HCEC 1CT (cell line): ENCODE measurements at places on chromosomes 1 and 21.

GRCh38 chr1:161111527-161111926 lies 6.3 kb downstream of the PFDN2 start:
- no peak for DNase-seq

- no peak for DNase-seq
These were observed 2.3 kb downstream of the PDXK start for GRCh38 chr21:43721206-43721605.

DNA sequence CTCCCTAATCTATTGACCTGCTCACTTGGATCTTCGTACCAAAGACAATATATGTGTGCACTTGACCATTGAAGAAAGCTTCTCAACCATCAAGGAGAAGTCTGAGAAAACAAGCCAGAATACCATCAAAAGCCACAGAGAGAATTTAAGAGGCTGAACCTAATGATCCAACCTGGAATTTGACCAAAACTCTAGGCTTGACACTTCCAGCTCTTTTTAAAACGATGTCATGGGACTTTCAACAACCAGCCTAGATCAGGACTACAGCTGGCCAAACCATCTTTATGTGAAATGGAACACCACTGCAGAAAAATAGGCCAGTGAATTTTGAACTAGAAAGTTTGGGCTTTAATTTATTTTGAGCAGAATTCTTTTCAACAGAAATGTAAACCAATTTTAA lies 444.4 kb downstream of the LTN1 start:
- DNase-seq = no peak

- DNase-seq = peak; percentile 53
These were observed 21.5 kb upstream of the SMYD2 start for GRCh38 chr1:214259353-214259977.

GRCh38 chr1:98929437-98929836 lies 75.2 kb downstream of the PLPPR5 start:
- no peak for DNase-seq

- no peak for DNase-seq
These were observed 9.0 kb downstream of the GON4L start for GRCh38 chr1:155847823-155848529.

GRCh38 chr1:88984569-88984968 lies 7.9 kb downstream of the KYAT3 start:
- DNase-seq = no peak

- DNase-seq = no peak
These were observed 522.6 kb downstream of the PTPRU start for GRCh38 chr1:29758781-29759499.

DNA sequence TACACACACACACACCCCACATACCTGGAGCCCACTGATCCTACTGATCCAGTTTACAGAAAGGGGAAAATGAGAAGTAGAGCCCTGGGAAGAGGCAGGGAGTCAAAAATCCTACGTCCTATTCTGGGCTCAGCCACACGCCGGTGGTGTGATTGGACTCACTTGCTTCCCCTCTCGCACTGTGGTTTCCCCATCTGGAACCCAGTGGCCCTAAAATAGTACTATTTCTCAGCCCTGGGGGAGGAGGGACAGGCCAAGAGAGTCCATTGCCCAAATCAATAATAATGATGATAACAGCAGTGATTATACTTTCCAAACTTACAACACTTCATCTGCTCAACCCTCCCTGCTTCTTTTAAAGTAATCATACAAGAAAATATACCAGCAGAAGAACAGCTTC lies 2.9 kb upstream of the PIGR start:
- DNase-seq = no peak

DNA sequence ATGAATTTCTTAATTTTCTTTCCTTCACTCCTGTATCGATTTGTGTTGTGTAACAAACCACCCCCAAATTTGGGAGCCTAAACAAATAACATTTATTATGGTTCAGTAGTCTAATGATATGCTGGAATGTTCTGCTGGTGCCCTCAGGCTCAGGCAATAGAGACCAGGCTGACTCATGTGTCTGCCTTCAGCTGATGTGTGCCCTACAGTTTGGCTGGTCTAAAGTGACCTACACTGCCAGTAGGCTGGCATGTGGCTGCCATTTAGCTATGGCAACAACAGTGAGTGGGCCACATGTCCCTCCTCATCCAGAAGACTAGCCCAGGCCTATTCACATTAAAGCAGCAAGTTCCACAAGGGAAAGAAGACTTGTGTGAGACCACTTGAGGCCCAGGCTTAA lies 115.8 kb downstream of the PTPRC start:
- DNase-seq = no peak

DNA sequence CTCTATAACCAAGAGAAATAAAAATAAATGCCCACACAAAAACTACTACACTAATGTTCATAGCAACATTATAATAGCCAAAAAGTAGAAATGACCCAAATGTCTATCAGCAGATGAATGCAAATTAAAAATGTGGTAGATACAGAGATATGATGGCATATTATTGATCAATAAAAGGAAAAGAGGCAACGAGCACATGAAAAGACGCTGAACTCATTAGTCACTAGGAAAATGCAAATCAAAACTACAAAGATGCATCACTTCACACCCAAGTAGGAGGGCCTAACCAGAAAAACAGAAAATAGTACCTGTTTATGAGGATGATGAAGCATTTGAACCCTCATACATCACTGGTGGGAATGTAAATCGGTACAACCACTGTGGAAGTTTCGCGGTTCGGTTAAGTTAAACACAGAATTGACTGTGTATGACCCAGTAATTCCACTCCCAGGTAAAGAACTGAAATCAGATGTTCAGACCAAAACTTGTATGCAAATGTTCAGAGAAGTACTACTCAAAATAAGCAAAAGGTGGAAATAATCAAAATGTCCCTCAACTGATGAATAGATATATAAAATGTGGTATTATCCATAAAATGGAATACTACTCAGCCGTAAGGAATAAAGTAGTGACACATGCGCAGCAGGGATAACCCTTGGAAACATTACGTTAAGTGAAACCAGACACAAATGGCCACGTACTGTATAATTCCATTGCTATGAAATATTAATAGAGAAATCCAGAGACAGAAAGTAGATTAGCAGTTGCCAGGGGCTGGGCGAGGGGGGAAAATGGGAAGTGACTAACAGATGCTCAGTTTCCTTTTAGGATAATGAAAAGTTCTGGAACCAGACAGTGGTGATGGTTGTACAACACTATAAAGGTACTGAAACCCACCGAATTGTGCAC lies 3.1 kb downstream of the USP48 start:
- DNase-seq = no peak

DNA sequence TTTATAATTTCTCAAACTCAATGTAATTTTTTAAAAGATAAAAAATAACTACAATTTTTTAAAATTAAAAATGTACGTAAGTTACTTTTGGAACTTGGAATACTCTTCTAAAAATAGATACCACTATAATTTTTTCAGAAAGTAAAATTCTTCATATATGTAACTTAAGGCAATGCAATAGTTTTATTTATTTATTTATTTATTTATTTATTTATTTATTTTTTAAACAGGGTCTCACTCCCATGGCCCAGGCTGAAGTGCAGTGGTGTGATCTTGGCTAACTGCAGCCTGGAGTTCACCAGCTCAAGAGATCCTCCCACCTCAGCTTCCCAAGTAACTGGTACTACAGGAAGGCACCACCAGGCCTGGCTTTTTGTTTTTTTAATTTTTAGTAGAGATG lies 3.1 kb upstream of the KRTAP23-1 start:
- no peak for DNase-seq

DNA sequence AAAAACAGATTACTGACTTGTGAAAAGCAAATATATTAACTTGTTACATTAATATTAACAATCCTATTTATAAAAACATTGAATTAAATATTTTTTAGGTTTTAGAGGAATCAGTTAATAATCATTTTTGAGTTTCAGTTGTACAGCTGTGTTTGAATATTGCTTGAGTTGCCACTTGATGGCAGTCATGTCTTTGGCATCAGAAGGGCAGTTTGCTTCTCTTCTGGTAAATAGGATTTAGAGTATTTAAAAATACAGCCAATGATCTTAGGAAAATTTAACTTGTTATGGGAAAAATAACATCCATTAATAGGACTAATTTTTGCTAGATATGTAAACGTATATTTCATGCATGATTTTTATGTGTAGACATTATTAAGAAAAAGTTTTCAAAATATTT lies 234.1 kb downstream of the NCAM2 start:
- DNase-seq = no peak

DNA sequence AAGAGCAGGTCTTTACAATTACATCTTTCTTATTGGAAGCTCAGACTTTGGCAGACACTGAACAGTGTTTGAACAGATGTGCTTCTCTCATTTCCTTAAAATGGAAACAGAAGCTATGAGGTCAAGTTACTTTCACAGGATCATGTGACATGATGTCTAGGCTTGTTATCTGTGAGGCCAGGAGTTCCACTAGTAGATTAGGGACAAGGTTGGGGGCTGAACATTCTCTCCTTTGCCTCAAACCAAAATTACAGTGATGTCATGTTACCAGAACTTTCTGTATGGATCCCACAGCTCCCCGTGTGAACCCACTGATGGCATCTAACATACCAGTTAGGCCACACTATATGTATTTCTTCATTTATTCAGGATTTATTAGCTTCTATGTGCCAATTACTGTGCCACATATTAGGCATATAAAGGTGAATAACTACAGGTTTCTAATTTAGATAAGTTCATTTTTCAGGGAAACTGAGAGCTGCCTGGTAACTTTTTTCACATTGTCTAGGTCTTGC lies 6.0 kb downstream of the DYNLT5 start:
- peak; percentile 4 for DNase-seq

- no peak for DNase-seq
These were observed 9.6 kb upstream of the SPEN start for GRCh38 chr1:15837931-15838330.

GRCh38 chr1:237411621-237412020 lies 369.6 kb downstream of the RYR2 start:
- DNase-seq = no peak

GRCh38 chr1:173205146-173206051 lies 1.7 kb downstream of the TNFSF4 start:
- DNase-seq = peak; percentile 85

GRCh38 chr1:93763704-93764365 lies 82.2 kb upstream of the BCAR3 start:
- DNase-seq = no peak

- no peak for DNase-seq
These were observed 576.2 kb downstream of the MATN1 start for GRCh38 chr1:30147188-30147587.

GRCh38 chr1:1910033-1910465 lies 5.0 kb upstream of the CALML6 start:
- no peak for DNase-seq

GRCh38 chr1:38029685-38030511 lies 16.7 kb downstream of the POU3F1 start:
- peak; percentile 68 for DNase-seq

DNA sequence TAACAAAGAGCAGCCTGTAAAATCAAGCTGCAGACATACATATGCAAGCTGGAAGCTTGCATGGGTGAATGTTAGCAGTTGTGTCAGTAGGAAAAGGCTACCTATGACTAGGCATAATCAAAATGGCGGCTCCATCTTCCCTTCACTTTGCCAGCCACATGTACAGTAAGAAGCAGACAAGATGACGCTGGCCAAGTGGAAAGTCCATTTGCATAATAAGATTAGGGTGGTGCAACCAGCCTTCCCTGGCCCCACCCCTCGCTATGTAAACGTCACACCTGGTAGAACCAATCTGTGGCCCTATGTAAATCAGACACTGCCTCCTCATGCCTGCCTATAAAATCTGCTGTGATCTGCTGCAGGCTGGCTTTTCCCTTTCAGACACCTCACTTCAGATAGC lies 171.9 kb upstream of the USP25 start:
- no peak for DNase-seq

DNA sequence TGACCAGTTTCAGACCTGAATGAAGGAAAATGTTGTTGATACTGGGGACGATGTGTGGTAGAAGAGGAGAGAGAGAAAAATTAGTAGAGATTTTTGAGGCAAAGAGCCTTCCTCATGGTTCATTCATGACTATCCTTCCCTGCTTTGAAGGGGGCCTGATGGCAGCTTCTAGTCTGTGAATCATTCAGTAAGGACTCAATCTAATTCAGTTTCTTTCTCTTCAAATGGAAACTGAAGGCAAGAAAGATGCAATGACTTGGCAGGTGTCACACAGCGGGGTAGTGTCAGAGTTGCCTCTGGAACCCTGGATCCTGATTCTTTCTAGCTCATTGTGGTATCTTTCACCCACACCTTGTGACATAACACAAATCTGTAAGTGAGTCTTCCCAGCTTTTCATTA lies 14.9 kb upstream of the CD5L start:
- no peak for DNase-seq

DNA sequence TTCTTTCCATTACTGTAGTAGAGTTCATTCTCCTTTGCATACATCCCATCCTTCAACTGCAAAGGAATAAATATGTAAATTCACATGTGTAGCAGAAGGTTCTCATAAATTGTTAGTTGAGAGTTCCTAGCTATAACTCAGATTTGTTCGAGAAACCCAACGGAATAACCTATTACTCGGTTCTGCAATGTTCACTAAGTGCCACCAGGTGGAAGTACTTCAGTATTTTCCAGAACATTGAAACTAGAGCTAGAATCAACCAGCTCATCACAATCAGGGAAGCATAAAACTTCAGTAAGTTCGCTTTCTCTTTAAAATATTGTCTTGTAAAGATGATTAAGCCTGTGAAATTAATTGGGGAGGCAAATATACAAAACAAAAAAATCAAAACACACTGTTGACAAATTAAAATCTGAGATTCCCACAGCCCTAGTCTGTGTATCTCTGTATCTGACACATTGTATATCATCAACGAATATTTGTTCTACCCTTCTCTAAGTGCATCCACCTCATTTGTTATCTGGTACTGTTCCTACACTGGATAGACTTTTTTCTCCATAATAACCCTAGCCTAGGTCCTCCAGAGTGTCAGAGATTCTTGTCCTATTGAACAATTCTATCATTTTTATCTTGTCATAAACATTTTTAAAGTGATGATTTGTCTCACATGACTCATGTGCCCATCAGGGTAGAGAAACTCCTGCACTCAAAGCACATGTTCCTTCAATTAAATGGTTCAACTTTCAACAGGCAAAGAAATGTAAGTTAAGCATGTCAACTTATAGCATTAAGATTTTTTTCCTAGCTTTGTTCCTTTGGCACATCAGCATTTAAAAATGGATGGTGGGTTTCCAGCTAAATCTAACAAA lies 31.9 kb downstream of the MROH9 start:
- DNase-seq = peak; percentile 50

- DNase-seq = peak; percentile 22
These were observed 78.0 kb downstream of the SSBP3 start for GRCh38 chr1:54328066-54328636.

DNA sequence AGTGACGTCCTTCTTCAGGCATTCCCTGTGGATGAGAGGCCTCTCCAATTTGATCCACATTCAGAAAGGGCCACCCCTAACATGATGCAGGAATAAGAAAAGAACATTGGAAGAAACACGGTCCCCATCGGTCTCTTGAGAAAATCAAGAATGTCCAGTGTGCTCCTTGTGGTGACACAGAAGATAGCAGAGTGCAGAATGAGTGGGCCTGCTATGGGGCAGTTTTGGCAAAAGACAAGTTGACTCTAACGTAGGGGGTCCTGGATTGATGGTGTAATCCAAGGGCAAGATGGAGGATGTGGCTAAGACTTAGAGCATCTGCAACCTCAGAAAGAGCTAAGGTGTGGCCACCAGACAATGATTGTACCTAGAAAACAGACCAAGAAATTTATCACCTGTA lies 45.1 kb upstream of the COP1 start:
- DNase-seq = no peak
